ENCODE measurements at places on chromosomes 16 and 17. TPM values are rescaled to one million over a fixed set of nuclear protein-coding genes. Genes with fewer than 3 reads are reported as not detected.

DNA sequence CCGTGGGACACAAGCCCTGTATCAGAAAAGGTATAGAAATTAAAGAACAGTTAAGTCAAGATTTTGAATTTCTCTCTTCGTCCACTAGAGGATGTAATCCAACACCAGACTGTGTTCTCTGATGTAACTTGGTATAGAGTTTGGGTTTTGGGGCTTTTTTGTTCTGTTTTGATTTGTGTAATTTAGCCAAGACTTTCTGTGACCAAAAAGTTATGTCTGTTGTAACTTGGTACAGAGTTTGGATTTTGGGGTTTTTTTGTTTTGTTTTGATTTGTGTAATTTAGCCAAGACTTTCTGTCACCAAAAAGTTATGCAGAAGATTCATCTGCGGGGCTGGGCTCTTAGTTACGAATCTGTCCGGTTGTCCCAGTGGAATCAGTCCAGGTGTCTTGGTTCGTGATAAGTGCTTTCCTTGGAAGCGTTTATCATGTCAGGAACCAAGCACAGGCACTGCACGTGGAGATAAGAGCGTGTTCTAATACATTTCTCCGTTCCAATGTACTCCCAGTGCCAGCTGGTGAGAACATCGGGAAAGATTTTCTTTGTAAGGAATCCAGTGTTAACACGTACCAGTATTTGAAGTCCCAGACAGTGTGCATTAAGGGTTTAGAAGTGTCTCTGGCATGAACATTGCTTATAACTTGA is 44.1 kb upstream of the SEC14L1 start:
- no peak overlapping the region for H3K4me3 ChIP-seq
- H3K36me3 ChIP-seq, result peaks cover 7% of the 10 kb centered on the region
- DNase-seq, result no peak
- H3K27ac ChIP-seq, result peak overlapping the region; percentile 52

DNA sequence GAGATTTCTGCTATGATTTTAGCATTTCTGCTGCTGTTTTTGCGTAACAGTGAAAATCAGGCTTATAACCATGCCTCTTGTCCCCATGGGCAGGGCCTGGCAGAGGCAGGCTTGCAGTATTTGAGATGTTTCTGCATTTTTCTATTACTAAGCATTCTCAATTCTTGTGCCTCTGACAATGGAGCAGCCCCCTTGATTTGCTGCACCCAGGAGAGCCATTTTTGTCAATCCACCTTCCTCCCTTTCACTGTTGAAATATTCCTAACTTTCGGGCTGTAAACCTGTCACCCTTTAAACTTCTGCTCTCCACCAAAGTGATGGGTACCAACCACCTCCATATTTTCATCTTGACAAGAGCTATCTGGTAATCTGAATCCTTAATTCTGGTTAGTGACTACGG is 178.1 kb downstream of the CNTNAP4 start:
- no peaks in the 10 kb centered on the region for H3K4me1 ChIP-seq
- no peak overlapping the region for H3K27ac ChIP-seq
- H3K27me3 ChIP-seq, result no peaks in the 10 kb centered on the region
- no peaks in the 10 kb centered on the region for H3K36me3 ChIP-seq
- H3K4me3 ChIP-seq, result no peak overlapping the region

GRCh38 chr16:4846503-4846900 is 586 bp downstream of the GLYR1 start:
- H3K36me3 ChIP-seq, result no peaks in the 10 kb centered on the region
- peak overlapping the region; percentile 100 for H3K4me3 ChIP-seq
- H3K4me1 ChIP-seq, result no peaks in the 10 kb centered on the region

- no peak overlapping the region for H3K27ac ChIP-seq
- DNase-seq, result no peak
- H3K27me3 ChIP-seq, result peaks cover 55% of the 10 kb centered on the region
- peak overlapping the region; percentile 61 for H3K4me3 ChIP-seq
Measured at GRCh38 chr17:56597495-56597990, 4.0 kb downstream of the NOG start.

The CMTM1 gene
- 2.9 TPM for total RNA-seq

Data from breast epithelium (tissue), 4 donors.